ENCODE measurements at places on chromosomes 12 and 14. TPM values are rescaled to one million over a fixed set of nuclear protein-coding genes. Genes with fewer than 3 reads are reported as not detected.

DNA sequence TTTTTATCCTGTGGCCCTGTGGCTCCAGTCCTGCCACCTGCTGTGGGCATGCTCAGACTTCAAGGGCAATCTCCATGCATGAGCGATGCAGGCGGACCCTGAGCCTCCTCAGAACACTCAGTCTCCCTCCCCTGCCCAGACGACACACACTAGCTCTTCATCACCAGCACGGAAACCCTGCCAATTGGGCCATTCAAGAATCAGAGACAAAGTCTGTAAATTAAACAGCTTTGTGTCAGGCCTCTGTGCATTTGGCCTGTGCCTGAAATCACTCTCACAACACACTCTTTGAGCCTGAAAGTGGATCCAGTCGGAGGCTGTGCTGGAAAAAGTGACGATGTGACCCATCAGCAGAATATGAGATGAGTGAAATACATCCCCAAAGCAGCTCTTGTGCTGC, 12.5 kb downstream of the POU6F1 start:
- DNase-seq = no peak

DNA sequence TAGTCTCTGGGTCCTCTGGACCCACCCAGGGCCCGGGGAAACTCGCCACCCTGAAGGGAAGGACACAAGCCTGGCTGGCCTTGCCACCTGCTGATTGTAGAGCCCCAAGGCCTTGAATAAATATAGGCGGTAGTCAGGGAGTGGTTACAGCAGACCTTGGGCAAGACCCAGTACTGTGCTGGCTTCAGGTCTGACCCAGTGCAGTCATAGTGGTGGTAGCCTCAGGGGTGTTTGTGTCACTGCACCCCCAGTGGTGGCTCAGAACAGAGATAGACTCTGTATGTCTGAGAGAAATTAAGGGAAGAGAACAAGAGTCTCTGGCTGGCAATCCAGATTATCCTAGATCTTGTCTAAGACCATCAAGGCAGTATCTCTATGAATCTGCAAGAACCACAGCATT, 63.5 kb downstream of the MAPKAPK5 start:
- no peak for DNase-seq

- DNase-seq = no peak
These were observed 47.7 kb downstream of the ATP6V1D start for GRCh38 chr14:67311868-67312267.

GRCh38 chr14:76811561-76811960, 1.1 kb downstream of the ANGEL1 start:
- DNase-seq = no peak

GRCh38 chr12:3468329-3468728, 22.7 kb upstream of the PRMT8 start:
- DNase-seq = no peak

DNA sequence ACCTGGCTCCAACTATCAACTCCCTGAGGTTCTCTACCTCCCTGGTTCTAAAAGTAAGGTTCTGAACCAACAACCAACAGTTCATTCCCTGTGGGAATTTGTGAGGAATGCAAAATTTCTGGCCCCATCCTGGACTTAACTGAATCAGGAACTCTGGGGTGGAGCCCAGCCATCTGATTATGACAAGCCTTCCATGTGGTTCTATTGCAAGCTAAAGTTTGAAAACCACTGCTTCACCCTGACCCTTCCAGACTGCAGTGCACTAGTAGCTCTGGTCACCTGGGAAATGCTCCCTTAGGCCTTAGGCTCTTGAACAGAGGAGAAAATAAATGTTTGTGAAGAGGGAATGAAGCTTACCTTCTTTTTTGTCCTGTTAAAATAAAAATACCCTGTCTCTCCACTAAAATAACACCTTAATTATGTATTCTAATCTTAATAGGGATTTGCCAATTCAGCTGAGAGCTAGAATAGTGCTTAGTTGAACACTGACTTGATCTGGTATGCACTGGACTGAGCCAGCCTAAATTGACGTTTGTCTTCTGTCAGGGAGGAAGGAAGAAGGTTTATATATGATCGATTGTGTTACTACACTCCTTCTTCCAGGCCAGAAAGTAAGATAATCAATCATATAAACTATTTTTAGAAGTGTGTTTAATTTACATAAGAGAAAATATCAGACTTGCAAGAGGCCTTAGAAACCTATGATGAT, 39.1 kb upstream of the DDHD1 start:
- no peak for DNase-seq

DNA sequence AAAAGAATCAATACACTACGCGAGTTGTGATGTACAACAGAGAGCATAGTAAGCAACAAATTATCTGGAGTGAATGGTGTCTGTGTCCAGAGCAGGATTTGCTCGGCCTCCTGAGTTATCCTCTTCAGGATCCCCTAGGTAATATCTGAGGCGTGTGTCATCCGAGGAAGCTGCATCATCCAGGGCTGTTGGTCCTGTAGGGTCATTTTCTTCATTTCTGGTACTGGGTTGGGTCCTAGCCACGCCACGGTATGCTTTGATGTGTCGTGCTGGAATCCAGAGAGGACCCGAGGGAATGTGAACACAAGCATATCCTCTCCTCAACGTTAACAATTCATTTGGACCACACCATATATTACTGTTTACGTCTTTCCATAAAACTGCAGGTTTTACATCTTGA, 19.0 kb upstream of the CLEC4E start:
- DNase-seq = no peak

The NID2 gene
- not detected for total RNA-seq

The DCD gene
- not detected for total RNA-seq

The SERPINA3 gene
- total RNA-seq = not detected

The TPH2 gene
- total RNA-seq = not detected

The MTERF2 gene
- total RNA-seq = 4.1 TPM

The HOXC4 gene
- not detected for total RNA-seq

The IKZF4 gene
- 19.5 TPM for total RNA-seq

The CCDC197 gene
- total RNA-seq = 0.49 TPM

The IFNG-AS1 gene
- 1.9 TPM for total RNA-seq

The PUS1 gene
- 49.9 TPM for total RNA-seq

All from activated naive CD4-positive, alpha-beta T cell treated with anti-CD3 and anti-CD28 coated beads, Interleukin-2, amount 50 U/mL, for 72 hours (primary cell).